ENCODE measurements at places on chromosomes 1 and 21.

GRCh38 chr1:2589431-2590232, 3.1 kb downstream of the PRXL2B start:
- DNase-seq = no peak

GRCh38 chr1:205068457-205069040, 15.7 kb downstream of the TMEM81 start:
- no peak for DNase-seq

DNA sequence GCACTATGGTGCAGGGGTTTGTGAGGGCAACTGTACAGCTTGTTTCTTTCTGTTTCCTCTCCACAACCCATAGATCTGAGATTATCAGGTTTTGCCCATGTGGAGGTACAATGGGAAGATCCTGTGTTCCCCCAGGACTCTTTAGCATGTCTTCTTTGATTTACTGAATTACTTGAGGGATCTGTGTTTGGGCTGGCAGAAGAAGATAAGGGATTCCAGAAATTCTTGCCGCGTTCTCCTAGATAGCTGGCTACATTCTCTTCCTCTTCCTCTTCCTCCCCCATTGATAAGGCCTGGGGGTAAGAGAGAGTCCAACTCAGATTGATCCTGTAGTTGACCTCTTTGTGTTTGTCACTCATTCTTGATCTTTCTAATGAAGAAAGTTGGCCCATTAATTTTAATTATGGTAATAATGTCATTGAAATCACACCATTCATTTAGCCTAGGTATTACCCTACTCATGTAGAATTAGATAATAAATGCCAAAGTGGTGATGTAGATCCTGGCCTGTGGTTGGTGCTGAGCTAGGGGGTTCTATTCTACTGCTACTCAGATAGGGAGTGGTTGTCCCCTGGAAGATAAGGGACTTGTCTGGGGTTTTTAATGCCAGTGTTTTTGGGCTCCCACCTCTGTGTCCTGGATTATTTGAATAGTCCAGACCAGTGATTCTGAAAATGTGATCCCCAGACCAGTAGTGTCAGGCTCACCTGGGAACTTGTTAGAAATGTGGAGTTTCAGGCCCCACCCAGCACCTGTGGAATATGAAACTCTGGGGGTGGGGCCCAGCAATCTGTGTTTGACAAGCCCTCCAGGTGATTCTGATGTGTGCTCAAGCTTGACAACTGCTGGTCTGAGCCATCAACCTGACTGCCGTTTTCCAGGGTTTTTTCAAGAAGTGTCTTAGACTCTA, 122.2 kb downstream of the NOS1AP start:
- no peak for DNase-seq

GRCh38 chr1:185653615-185654014, 80.6 kb upstream of the HMCN1 start:
- no peak for DNase-seq

DNA sequence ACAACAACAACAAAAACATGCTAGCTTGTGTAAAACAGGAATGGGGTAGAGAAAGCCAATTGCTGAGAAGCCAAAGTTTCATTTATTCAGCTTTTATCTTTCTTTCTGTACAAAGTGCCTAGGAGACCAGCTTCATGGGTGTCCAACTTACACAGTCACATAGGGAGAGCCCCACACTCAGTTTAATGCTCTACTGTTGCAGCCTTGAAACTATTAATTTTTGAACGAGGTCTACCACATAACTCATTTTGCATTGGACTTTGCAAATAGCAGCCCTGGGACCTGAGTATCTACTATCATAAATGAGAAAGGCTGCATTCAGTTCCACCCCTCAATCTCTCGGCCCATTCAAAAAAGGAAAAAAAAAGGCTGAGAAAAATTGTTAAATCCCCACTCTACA, 98.8 kb downstream of the ZNF644 start:
- no peak for DNase-seq

- DNase-seq = no peak
Observed at GRCh38 chr1:3907031-3907534, 7.0 kb upstream of the C1orf174 start.

DNA sequence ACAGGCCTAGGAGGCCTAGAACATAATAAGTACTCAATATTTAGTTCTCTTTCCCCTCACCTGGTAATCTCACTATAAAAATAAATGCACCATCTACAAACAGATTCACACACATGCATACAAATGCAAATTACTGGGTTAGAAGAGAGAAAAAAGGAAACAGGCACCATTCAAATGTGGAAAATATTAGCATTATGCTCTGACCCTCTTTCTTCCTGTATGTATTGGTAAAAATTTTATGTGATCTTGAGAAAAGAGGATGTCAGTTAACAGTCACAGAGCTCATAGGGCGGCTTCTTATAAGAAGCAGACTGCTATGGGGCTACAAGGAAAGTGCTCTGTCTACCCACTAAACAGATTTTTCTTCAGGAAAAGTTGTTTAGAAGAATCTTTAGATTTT, 565.4 kb downstream of the LMO4 start:
- no peak for DNase-seq

- DNase-seq = no peak
Observed at GRCh38 chr1:234281826-234282489, 91.3 kb upstream of the COA6 start.

Data from activated CD8-positive, alpha-beta memory T cell treated with anti-CD3 and anti-CD28 coated beads for 48 hours (primary cell).